ENCODE measurements at places on chromosomes 11 and 22.

DNA sequence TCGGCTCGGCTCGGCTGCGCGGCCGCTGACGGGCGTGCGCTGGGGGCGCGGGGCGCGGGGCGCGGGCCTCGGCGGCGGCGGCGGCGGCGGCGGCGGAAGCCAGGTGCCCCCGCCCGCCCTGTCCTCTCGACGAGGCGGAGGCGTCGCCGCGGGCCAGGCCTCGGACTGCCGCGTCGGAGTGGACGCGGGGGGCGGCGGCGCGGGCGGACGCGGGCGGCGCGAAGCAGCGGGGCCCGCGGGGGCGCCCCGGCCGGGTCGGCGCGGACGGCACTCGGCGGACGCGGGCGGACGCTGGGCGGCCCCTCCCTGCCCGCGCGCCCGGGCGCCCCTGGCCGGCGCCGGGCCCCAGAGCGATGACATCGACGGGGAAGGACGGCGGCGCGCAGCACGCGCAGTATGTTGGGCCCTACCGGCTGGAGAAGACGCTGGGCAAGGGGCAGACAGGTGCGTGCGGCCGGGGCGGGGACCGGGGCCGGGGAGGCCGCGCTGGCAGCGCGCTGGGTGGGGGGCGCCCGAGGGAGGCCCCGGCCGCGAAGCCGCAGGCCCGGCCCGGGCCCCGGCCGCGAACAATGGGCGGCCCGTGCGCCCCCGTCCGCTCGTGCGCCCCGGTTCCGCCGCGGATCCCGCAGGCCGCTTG, at the start of gene BRSK2:
Gene BRSK2 (plus strand): TSS at position 3 of the 637 bp plus-strand sequence. CDS start 351 bp downstream, at position 354.
- DNase-seq, result no peak

GRCh38 chr11:5684646-5685362, at the start of gene TRIM5:
TSS of gene TRIM5 (minus strand) at chr11:5685074. CDS start at chr11:5680177, 4,897 bp downstream.
- peak; percentile 99 for DNase-seq

- DNase-seq, result no peak
Measured at GRCh38 chr11:16012125-16012751, 344.1 kb downstream of the SOX6 start.

- no peak for DNase-seq
Measured at GRCh38 chr22:37975153-37975552, 9.2 kb downstream of the SOX10 start.

DNA sequence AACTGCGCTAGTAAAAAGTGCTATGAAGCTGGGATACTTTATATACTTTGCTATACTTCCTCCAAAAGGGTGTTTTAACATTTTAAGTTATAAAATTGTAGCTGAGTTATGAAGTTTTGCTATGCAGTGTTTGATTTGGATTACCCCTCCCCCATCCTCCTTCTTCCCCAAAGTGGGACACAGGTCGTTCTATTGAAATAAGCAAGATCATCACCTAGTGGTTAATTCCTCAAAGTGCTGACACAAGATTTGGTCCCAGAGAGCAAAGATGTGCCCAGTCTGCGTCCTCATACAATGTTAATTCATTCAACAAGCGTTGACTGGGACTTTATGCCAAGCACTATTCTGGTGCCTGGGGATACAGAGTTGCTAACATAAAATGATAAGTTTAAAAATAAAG, 78.5 kb downstream of the SPON1 start:
- DNase-seq, result no peak

DNA sequence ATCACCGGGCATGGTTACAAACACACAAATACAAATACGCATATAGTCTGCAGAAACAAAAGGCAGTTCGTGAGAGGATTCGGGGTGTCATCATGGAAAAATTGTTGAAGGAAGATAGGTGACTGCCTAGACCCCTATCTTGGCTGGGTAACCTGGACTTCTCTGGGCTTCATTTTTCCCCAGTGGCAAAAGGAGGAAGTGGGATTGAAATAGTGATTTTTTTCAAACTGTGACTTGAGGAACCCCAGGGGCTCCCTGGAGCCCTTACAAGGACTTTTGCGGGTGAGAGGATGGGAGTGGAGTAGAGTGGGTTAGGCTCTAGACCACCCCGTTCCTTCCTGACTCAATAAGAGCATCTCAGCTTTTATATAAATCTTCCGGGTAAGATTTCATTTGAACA, 1.0 kb upstream of the ELF5 start:
- no peak for DNase-seq

GRCh38 chr11:8087756-8088155, 6.7 kb downstream of the TUB start:
- no peak for DNase-seq

- DNase-seq, result peak; percentile 76
Measured at GRCh38 chr11:113730887-113731726, 25.0 kb upstream of the TMPRSS5 start.

DNA sequence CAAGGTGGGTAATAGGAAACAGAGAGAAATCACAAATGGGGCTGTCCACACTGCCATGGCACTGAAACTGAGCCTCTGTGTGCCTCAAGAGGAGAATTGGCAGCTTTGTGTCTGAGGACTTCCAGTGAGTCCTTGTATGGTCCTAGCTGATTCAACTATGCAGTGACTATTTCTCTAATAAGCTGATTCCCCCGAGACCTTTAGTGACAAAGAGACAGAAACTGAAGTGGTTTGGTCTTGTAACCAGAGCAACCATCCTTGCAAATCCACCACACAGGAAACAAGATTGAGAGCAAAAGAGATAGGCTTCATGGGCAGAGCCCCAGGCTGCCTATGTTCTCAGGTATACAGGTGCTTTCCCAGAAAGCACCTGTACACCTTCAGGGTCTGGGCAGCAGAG, 1038.5 kb downstream of the NTM start:
- no peak for DNase-seq

DNA sequence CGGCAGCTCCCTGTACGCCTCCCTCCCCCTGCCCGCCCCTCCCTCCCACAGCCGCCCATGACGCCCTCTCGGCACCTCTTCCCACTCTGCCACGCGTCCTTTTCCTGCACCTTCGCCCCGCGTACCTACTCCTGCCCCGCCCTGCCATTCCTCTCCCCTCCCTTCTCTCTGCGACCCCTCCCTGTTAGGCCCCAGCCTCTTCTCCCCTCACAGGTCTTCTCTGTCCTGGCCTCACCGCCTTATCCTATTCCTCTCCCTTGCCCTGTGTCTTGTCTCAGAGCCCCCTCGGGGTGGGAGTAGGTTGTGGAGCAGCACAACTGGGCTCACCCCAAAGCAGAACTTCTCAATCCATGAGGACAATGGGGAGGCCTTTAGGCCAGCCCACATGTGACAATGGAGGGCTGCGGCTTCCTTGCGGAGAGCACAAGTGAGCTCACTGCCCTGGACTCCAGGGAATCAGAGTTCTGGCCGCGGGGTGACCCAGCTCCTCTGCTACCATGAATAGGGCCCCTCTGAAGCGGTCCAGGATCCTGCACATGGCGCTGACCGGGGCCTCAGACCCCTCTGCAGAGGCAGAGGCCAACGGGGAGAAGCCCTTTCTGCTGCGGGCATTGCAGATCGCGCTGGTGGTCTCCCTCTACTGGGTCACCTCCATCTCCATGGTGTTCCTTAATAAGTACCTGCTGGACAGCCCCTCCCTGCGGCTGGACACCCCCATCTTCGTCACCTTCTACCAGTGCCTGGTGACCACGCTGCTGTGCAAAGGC, 539 bp downstream of the SLC35C1 start:
- peak; percentile 52 for DNase-seq

DNA sequence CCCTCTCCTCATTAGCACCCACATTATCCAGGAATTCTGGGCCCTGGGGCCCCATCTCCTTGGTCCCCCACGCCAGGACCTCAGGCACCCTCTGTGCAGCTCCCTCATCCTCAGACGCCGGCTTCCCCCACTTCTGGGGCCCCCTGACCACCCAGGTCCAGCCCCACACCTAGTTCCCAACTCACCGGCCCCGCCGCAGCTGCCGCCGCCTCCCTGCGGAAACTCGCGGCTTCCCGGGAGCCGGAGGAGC, at the start of gene PCSK7:
Gene PCSK7 (minus strand): TSS at position 232 of the 250 bp plus-strand sequence. CDS start 2,229 bp downstream, outside the sequence.
- DNase-seq, result no peak

- no peak for DNase-seq
Measured at GRCh38 chr11:43694477-43694876, 13.9 kb downstream of the HSD17B12 start.

GRCh38 chr11:116507849-116508695, 264.7 kb downstream of the BUD13 start:
- no peak for DNase-seq

DNA sequence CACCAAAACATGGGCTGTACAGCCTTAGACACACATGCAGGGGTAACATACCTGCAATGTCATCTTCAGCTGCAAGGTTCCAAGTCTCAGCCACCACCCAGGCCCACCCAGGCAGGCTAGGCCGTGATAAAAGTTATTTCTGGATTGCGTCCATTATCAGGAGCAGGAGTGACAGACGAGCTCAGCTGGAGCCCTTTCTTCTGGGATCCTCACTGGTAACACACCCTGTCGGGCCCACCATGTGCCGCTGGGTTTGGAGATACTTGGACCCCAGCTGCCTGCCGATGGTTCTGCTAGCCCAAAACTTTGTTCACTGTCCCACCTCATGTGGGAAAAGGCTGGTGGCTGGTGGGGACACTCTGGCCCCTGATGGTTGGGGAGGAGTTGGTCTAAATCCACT, 24.8 kb downstream of the TMPRSS5 start:
- DNase-seq, result no peak

DNA sequence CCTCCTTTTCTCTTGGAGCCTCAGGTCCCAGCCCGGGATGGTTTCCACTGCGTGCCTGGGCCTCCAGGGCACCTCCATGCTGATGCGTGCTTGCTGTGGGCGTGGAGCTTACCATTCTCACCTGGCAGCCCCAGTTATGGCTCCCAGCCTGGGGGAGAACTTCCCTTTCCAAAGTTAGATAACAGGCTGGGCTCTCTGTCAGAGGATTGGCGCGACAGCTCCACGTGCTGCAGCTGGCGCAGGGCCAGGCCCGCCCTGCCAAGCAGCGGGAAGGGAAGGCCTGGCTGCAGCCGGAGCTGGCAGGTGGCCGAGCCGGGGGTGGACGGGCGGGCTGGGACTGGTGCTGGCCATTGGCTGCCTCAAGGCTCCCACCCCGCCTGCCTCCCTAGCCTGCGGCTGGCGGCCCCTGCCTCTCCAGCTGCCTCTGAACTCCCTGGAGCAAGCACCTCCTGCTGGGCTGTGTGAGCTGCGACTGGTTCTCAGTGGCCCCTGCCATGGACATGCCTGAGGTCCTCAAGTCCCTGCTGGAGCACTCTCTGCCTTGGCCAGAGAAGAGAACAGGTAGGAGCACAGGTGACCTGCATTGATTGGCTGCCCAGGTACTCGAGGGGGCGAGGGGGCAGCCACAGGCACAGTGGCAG, 14.6 kb upstream of the TEF start:
- DNase-seq, result peak; percentile 96

DNA sequence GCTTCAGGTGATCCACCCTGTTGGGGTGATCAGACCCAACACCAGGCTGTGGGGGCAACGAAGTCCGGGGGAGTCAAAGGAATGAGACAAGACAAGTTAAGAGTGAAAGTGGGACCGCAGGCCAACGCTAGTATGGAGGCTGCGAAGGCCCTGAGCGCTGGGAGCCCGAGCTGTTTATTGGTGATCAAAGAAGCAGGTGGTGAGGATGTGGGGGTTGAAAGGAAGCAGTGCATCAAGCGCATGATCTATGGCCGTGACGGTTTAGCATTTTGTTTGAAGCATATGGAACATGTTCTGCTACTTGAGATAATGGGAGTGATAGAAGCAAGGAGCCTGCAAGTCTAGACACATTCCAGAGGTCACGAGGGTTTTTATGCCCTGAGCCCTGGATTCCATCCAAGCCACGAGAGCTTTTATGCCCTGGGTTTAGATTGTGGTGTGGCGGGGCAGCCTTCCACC, 49.5 kb downstream of the MCHR1 start:
- DNase-seq, result peak; percentile 37

DNA sequence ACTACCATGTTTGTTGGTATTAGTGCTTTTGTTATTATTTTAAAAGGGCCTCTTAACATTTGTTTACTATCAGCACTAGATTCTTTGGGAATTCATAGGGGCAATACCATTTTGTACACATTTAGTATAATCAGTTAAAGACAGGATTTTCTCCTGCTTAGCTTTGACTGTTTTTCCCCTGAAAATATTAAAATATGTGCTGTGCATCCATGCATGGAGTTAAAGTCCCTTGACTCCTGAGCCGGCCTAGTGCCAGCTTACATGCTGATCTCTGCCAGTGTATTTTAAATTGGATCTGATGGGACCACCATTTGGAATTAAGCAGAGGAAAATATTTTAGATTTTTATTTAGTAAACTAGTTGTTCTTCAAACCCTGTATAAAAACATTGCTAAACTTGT, 161.4 kb downstream of the METTL15 start:
- DNase-seq, result no peak

- no peak for DNase-seq
Measured at GRCh38 chr11:19658344-19658743, 54.3 kb upstream of the NAV2 start.

DNA sequence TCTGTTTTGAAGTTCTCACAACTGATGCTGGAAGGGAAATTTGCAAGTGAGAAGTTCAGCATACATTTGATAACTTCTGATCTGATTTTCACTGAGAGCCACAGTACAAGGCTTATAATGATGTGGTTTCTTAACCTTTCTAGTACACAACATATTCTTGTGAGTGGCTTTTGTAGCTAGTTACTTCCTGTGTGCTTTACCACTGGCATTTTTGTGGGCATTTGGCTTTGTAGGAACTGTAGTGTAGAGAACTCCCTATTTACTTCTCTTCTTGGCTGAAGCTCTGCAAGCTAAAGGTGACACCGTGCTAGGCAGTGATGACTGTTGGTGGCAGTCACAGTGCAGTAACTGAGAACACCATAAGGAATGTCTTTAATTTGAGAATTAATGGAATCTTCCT, 14.9 kb downstream of the USP47 start:
- DNase-seq, result no peak

GRCh38 chr11:86176165-86176884, 68.2 kb upstream of the EED start:
- DNase-seq, result peak; percentile 68

DNA sequence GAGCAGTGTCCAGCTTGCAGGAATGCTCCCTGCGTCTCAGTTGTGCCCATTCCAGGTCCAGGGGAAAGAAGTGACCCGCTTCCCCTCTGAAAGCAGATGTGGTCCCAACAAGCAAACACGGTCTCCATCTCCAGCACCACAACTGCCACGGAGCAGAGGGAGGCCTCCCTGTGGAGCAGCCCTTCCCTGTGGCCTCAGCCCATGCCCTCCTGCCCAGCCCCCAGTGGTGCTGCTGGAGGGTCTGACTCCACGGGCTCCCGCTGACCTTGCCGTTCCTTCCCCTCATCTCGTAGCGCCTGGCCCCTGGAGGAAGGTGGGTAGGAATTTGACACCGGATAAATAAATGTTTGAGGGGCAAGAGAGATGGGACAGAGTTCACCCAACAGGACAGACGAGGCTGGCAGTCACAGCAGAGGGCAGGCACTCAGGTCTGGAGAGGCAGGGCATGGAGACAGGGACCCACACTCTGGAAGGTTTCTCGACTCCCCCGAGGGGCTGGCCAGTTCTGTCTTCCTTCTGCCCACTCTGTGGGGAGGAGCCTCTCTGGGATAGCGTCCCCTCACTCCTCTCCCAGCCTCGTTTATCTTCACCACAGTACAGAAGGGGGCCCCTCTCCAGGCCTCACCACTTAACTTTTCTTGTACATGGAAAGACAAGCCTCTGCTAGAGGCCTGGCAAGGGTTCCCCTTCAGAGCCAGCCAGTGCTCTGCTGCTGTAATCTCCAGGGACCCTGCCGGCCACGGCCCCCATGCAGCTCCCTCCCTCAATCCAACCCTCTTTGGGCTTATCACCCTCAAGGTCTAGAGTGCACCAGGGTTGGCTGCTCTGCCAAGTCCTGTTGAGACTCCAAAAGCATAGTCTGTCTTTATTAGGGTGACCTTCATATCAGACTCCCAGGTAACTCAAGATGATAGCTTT, 7.5 kb upstream of the ST3GAL4 start:
- no peak for DNase-seq

- DNase-seq, result no peak
Measured at GRCh38 chr11:112650527-112650926, 310.7 kb upstream of the NCAM1 start.
